RWPE2 (cell line): ENCODE measurements at places on chromosomes 3 and 15.

DNA sequence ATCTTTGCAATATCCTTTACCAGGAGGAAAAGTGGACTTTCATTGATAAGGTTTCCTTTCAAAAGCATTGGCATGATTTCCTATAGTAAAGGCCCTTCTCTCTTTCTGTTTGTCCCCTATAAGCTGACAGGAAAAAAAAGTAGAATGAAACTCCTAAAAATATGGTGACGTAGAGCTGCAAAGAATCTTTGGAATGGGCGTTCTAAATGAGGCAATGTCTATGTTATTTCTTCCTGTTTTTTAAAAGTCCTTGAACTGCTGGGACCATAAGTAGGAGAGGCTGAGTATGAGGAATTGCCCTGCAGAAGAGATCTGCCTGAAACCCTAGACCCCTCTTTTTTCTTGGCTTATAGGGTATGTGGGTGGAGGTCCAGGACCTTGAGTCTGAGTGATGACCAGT, 17.2 kb downstream of the ST3GAL6 start:
- no peak for DNase-seq

DNA sequence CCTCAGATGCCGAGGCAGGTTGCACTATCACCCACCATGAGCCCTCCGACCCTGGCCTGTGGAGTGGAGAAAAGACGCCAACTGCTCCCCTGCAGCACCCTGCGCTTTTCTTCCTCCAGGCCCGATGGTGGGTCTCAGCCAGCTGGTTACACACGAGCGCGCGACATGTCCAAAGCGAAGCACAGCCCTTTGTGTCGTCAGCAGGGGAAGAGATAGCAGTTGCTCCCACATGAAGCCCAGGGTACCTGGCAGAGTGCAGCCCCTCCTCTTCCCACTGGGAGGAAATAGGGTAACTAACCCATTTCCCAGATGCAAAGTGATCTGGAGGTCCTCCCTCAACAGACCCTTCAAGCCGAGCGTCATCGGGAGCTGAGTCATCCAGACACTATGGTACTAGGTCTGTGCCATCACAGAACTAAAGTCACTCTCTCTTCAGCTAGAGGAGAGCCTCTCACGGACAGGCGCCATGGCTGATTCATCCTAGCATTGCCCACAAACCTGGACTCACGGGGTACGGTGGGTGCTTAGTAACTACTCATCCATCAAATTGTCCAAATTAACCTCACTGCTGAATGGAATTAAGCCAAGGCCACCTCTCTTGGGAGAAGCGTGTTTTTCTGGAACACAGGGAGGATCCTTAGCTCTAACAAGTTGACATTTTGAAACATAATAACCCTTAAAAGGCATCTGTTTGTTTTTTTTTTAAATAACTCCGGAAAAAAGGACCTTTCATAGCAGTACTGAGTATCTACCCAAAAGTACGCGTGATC, 45.2 kb upstream of the BDH1 start:
- no peak for DNase-seq

- DNase-seq: peak; percentile 95
These were observed 83.9 kb downstream of the CHSY1 start for GRCh38 chr15:101167753-101168462.

- DNase-seq: no peak
These were observed 48.9 kb downstream of the STT3B start for GRCh38 chr3:31581660-31582059.

GRCh38 chr3:84439476-84439875, 519.3 kb upstream of the CADM2 start:
- no peak for DNase-seq

DNA sequence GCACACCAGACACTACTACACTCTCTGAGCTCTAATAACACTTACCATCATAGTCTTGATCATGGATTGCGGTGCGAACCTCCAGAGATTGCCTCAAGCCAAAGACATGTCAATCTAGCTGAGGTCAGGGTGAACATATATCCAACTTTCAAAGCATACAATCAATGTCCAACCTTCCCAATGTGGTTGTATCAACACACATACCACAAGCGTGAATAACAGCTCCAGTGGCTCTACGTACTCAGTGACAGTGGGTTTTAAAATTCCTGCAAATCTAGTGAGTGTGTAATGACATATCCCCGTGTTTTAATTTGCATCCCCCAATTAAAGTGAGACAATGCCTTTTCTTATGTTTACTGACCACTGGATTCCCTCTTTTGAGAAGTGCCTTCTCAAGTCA, 29.6 kb downstream of the SFMBT1 start:
- DNase-seq: no peak

DNA sequence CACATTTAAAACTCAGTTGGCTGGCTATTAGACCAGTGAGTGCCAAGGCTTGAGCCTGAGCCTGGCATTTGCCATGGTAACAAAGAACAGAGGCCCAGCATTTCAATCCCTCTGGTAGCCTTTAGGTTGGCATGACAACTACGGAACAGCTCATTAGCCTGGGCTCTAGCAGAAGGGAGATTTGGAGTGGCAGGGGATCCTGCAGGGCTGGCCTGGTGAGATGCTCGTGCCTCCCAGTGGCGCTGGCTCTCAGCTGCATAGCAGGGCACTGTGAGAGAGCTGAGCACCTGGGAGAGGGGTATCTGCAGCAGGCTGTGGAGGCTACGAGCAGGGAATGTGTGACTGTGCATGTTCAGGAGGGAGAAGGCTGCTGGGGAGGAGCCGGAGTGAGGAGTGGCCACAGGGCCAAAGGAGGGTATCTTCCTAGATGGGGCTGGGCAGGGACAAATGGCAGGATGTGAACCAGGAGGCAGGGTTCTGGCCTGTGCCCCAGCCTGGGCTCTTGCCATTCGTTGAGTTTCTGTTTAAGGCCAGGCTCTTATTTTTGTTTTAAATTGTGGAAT, 5.6 kb upstream of the ABTB1 start:
- DNase-seq: no peak

DNA sequence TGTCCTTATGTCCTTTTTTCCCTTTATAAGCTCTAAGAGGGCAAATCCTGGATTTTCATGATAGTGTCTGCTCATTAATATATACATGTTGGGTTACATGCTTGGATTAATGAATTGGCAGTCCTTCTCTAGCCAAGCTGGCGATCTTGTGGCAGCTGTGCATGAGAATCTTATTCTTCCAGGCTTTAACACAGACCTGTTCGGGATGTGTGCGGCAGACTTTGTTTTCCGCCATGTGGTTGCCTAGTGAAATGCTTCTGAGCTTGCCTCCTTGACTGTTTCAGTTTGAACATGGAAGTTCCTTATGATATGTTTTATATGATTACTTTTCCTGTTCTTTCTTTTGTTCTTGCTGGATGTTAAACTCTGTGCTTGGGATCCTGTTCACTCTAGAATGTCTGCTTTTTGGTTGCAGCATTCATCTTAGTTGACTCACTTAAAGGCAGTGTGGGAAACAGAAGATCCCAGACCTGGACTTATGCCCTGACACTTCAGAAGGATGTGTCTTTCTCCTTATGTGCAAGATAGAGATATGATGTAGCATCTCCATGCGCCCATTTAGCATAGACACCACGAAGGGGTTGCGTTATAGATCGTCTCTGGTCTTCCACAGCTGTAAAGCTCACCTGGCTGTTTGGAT, 7.2 kb downstream of the CHCHD6 start:
- DNase-seq: no peak

- no peak for DNase-seq
These were observed 160.3 kb downstream of the MTHFS start for GRCh38 chr15:79736435-79737000.

GRCh38 chr3:124882816-124883747, 4.1 kb downstream of the ITGB5 start:
- no peak for DNase-seq

DNA sequence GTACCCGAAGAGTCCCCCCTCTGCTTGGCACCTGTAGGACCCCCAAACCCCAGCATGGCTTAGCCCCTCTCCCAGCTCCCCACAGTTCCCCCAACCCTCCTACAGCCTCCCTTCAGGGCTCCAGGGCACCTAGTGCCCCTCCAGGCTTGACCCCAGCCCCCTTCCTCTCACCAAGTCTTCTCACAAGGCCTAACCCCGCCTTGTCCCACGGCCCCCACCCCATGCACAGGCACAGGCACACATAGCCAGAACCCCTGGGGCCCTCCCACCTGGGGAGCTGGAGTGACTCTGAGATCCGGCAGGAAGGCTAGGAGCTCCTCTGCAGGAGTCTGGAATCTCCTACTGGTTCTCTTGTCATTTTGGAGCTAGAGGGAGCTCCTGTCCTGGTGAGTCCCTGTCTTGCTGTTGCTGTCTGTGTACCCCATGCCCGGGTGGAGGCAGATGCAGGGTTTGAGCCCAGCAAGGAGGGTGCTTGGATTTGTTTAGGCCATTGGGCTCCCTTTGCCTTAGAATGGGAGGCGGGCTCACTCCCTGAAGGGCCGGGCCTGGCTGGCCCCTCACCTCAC, 39.6 kb downstream of the KLF13 start:
- no peak for DNase-seq

GRCh38 chr3:12875857-12876836, 34.8 kb upstream of the RPL32 start:
- DNase-seq: no peak

GRCh38 chr3:30586806-30587486, 19.5 kb upstream of the TGFBR2 start:
- no peak for DNase-seq

DNA sequence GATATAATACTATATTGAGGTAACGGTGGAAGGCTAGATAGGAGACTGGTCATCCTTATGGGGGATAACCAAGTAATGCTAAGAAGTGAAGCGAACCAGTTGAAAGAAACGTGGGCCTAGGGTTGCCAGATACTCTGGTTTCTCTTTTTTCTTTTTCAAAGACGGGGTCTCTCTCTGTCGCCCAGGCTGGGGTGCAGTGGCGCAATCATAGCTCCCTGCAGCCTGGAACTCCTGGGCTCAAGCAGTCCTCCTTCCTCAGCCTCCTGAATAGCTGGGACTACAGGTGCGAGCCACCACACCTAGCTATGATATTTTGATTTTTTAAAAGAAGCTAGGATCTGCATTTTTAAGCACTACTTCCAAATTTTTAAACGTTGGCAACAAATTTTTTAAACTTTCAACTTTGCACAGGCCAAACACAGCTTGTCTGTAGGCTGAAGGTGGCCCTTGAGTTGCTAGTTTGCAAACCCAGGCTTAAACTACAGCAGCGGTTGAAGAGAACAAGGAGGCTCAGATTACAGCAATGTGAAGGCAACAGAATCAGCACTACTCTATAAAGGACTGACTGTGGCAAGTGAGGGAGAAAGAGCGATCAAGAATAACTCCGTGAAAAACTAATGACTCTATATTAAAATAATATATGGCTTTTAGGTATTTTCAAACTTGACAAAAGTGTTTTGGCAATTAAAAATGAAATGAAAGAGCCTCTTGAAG, 1.2 kb upstream of the RUBCN start:
- no peak for DNase-seq

DNA sequence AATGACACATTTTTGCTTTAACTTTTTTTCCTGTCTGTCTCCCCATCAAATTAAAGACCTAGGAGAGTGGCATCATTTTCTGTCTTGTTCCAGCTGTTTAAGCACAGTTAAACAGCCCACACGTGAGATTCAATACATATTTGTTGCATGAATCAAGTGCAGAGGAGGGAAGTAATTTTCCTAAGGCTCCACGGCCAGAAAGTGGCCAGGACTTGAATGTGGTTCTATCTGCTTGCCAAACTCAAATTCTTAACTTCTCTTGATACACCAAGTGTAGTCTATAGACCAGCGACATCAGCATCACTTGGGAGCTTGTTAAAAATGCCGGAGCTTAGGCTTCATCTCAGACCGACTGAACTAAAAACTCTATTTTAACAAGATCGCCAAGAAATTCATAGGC, 724.8 kb upstream of the CFAP20DC start:
- no peak for DNase-seq

DNA sequence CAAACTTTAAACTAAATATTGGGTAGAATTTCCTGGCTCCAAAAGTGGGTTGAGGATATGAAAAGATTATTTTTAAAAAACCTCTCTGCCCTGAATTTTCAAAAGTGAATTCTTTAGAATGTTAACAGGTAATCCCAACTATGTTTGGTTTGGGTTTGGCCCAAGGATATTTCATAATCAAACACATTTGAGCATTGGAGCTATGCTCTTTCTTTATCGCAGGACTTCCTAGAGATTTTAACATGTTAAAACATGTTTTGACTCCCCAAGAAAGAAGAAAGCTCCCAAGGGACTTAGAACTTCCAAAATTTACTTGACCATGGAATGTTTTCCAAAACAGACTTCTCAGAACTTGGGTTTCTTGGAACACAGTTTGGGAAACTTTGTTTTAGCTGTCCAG, 75.6 kb upstream of the SYNPR start:
- no peak for DNase-seq

DNA sequence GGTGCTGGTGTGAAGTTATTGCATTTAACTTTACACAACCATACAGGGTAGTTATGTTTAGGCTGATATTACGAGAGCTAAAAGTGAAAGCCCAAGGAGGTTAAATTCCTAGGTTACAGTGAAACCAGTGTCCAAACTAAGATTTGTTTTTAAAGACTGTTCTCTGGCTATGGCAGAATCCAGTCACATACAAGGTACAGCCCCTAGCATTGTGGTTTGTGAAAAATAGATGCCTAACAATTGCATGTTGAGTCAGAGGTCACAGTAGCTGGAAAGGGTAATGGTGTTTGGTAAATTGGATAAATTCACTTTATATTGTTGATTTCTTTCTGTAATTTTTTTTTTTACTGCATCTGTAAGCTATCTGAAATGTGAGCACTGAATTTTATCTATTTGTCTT, 614.6 kb upstream of the TBL1XR1 start:
- no peak for DNase-seq

DNA sequence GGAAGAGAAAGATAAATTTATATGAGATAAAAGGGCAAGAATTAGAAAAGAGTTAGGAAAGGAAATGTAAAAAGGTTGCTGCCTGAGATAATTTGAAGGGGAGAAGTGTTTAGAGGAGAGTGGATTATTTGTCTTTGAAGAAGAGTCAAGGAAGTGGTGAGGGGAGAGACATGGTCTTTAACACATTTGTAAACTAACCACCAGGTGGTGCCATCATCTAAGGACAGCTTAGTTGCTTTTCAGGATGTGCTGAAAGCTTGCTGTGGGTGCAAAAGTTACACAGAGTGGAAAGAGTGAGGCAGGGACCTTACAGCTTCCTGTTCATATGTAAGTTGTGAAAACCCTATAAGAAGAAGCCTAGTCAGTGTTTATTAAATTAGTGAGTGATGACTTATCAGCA, 114.1 kb upstream of the DNAJC19 start:
- DNase-seq: no peak

DNA sequence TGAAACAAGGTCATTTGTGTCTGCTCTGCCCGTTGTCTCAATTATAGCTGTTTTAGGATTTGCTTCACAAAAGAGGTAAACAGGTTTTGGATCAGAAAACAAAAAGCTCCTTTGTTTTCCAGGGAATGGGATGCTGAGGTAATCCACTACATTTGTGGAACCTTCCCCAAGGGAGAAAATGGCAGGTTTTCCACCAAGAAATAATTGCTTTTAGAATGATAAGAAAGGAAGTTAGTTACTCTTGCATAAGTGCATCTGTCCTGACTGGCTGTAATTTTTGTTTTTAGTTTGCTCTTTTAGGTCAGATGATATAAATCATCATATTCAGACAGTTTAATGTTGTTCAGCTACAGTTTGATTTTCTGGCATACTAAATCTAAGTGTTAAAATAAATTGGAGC, 198.5 kb upstream of the COL8A1 start:
- DNase-seq: no peak

GRCh38 chr3:4999531-5000184, 20.4 kb downstream of the BHLHE40 start:
- DNase-seq: peak; percentile 90
